ENCODE measurements at places on chromosomes 12 and 14.

- DNase-seq = peak; percentile 69
Observed at GRCh38 chr14:74217672-74218448, 21.4 kb upstream of the VSX2 start.

GRCh38 chr12:42442888-42443287 lies 116.9 kb downstream of the PPHLN1 start:
- DNase-seq = no peak

GRCh38 chr12:56897844-56898361 lies 36.3 kb downstream of the SDR9C7 start:
- no peak for DNase-seq

DNA sequence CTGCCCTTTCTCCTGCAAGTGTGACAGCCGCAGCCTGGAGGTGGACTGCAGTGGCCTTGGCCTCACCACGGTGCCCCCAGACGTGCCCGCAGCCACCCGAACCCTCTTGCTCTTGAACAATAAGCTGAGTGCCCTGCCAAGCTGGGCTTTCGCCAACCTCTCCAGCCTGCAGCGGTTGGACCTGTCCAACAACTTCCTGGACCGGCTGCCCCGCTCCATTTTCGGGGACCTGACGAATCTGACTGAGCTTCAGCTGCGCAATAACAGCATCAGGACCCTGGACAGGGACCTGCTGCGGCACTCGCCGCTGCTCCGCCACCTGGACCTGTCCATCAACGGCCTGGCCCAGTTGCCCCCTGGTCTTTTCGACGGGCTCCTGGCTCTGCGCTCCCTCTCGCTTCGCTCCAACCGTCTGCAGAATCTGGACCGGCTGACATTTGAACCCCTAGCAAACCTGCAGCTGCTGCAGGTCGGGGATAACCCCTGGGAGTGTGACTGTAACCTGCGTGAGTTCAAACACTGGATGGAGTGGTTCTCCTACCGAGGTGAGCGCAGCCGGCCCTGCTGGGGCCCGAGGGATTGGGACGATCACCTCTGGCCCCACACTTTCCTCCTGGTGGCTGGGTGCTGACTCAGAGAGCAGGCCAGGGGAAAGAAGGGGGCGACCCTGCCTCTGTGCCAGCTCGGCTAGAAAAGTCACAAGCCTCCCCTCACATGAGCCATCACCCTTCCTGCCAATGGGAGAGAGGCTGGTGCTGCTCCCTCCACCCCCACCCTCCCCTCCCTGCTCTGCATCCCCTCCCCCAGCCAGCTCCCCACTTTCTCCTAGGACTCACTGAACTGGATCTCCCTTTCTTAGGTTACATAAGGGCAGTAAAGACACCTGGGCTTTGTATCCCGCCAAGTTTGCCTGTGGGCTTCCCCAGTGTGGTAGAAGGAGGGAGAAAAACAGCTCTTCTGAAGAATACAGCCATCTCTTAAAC lies 10.9 kb downstream of the LRTM2 start:
- no peak for DNase-seq

GRCh38 chr12:127241072-127241817 lies 1025.7 kb upstream of the TMEM132C start:
- DNase-seq = no peak

DNA sequence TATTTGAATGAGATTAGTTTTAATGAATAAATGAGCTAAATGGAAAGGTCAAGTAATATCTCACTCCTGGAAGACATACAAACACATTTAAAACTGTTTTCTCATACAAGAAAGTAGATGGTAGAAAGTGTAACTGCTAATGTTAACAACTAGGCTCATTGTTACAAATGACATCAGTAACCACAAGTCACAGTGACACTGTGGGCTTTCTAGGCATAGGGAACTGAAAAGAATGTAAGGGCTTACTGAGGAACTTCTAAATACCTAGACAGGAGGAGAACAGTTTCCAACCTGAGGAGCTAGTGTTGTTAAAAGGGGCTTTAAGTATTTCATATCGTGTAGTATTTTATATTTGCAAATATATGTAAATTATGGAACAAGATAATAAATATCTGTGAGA lies 17.5 kb upstream of the ERGIC2 start:
- no peak for DNase-seq

GRCh38 chr12:18207266-18207665 lies 54.1 kb upstream of the PIK3C2G start:
- DNase-seq = no peak

- DNase-seq = no peak
Observed at GRCh38 chr12:112164011-112164660, 38.8 kb downstream of the TRAFD1 start.

DNA sequence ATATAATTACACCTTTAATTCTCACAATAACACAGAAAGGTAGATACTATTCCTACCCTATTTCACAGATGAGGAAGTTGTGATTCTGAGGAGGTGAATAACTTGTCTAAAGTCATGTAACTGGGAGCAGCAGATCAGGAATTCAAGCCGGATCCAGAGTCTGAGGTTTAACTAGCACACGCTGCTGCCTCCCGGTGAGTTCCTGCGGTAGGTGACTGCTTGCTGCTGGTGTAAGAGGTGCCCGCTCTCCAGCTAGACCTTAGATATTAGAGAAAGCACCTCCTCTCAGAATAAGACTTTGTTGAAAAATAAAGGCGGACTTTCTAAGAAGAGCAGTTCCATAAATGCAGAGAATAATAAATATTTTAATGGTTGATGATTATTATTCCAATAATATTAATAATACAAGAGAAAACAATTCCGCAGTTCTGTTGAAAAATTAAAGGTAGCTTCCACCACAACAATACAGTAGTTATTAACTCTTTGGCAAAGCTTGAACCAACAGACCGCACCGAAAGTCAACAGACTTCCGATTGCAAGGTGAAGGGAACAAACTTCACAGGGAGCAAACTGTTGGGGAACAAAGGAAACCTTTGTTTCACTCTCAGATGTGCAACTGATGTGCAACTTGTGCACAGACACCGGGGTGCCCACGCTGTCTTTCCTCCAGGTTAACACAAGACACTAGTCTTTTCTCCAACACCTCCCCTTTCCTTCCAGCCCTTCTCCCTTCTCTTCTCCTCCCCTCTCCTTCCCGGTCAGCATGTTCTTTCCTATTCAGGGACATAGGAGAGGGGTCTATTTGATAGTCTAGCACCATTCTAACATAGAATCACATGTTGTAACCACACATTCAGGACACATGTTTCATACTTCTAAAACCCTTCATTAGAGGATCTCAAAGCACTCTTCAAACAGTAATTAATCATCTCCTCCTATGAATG lies 73.2 kb upstream of the EGLN3 start:
- no peak for DNase-seq

DNA sequence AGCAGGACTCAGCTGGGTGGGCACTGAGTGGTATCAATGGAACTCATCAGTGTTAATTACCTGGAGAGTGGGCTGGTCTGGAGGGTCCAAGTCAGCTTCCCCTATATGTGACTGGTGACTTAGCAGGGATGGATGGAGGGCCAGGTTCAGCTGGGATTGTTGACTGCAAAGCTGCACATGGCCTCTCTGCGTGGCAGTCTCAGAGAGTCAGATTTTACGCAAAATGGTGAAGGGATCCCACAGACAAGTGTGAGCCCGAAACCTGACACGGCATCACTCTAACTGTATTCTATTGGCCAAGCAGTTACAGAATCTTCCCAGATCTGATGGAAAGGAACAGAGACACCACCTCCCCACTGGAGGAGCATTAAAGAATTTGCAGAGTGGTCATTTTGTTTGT lies 716.0 kb upstream of the TBX3 start:
- no peak for DNase-seq

DNA sequence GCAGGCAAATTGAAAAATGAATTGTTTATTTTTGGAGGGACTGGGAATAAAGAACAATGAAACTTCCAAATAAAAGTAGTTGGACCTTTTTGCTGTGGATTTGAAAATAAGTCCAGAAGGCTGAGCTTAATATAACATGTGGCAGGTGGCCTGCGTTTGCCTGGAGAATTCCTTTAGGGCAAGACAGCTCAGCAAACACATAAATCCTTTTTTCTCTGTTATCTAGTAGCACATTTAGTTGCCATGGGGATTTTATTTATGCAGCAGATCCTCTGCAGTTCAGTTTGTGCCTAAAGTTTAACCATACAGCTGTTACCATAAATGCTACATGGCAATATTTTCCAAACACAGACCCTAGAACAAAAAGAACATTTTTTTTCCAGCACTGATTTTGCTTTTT lies 180.0 kb downstream of the NPAS3 start:
- DNase-seq = no peak

DNA sequence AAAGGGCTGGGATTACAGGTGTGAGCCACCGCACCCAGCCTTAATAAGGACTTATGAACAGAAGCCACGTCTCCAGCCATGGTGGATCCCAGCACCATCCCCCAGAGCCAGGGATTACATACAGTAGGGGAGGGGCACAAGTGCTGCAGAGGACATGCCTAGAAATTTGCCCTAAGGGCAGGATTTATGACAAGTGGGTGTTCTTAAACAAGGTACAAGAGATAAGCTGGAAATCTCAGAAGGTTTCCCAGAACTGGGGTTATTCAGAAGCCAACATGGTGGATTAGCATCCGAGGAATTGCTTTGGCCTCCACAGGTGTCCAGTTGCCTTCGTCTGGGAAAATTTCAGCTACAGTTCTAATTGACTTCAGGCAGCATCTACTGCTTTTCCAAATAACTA lies 114.4 kb upstream of the EGLN3 start:
- DNase-seq = no peak

DNA sequence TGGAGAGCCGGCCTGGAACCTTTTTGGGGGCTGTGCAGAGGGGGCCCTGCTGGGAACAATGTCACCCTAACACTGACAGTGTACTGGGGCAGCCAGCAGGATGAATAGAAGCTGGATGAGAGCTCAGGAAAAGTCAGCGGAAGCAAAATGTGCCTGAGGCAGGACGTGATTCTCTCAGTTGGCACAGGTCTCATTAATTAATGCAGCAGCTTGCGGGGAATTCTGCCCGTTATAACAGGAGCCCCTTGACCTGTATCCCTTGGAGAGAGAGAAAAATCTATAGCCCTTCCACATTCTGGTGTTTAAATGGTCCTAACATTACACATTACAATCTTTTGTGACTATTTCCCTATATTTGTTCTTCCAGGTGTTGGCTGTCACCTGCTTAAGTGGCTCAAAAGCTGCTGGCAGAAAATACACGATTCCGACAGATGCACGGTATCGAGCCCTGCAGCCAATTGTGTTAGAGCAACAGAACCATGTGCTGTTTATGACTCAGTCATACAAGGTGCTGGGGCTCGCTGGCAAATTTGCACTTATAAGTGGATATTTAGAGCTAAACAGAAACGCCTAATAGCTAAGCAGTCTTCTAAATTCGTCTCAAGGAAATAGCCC lies 854.7 kb downstream of the AACS start:
- DNase-seq = no peak

GRCh38 chr12:58163021-58163420 lies 221.7 kb downstream of the ATP23 start:
- DNase-seq = no peak

DNA sequence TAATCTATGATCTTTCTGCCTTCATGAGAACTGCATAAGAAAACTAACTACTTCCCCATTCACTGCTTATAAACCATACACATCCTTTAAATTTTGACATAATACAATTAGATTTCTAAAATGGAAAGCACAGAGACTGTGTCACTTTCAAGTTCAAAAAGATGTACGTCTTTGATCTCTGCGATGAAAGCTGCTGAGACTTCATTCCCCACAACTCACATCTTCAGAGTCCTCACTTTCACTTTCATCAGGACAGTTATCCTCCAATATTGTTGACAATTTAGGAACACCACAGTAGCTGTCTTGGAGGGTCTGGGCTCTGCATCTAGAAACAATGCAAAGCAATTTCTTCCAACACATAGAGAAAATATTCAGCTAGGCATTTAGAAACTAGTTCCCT lies 47.9 kb upstream of the KCNC2 start:
- DNase-seq = peak; percentile 4

DNA sequence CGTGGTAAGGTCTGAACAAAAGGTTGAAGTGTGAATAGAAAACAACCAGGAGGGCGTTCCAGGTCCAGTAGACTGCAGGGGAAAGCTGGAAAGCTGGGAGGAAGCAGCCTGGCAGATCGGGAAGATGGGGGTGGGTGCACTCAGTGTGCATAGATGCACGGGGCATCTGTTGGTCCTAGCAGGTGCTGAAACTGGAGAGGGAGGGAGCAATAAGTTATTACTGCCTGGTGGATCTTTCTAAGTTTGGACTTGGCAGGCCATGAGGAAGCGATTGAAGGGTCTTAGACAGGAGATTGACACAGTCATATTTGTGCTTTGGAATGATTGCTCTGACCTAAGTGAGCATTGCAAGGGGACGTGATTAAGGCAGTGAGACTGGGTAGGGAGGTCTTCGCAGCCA lies 194.4 kb downstream of the EFCAB11 start:
- no peak for DNase-seq

Data from CD4-positive, alpha-beta T cell treated with Interleukin-2 at 100 ng/mL for 4 hours (primary cell).